OCI-LY7 (cell line): ENCODE measurements at places on chromosomes 4 and X. TPM values are rescaled to one million over a fixed set of nuclear protein-coding genes. Genes with fewer than 3 reads are reported as not detected.
A peak's percentile ranks its signal among the peaks of the same experiment; 100 is the strongest.

- no peak for DNase-seq
Measured at GRCh38 chrX:18676470-18676869, 4.6 kb upstream of the RS1 start.

DNA sequence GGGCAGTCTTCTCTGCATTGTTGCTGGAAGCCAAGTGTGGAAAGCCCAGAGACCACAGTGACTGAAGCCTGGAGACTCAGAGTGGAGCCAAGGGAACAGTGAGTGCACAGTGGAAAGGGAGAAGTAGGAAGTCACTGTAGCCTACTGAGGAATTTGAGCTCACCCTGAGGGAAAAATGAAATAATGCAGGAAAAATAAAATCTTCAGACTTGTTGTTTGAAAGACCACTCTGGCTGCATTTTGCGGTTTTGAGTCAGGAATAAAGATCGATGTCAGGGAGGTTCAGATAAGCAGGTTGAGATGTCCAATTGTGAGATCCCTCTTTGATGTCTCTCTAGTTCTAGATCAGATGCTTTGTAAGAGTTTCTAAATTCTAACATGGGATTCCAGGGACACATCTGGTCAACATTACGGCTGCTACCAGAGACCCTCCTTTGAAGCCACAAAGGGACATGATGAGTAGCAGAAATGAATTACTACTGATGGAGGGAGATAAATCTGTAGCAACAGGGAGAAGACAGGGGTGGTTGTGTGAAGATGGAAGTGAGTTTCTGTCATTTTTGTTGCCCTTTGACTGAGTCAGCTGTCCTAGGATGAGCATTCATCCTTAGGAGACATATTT, 8.4 kb downstream of the ADH4 start:
- DNase-seq: no peak

GRCh38 chr4:139584784-139585183, 28.8 kb upstream of the SETD7 start:
- DNase-seq: no peak

DNA sequence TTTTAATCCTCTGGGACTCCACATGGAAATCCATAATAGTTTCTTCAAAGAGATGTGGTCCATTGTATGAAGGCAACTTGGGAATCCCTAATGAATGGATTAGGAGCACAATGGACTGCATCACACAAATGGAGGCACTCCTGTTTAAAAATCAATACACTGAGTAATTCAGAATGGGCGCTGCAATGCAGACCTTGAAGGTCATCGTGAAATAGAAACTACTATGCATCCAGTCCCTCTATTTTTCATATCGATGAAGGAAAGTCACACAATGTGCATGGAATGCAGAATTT, 98.8 kb upstream of the EGFL6 start:
- no peak for DNase-seq

- no peak for DNase-seq
Measured at GRCh38 chrX:2547736-2548135, 47.0 kb upstream of the DHRSX start.

DNA sequence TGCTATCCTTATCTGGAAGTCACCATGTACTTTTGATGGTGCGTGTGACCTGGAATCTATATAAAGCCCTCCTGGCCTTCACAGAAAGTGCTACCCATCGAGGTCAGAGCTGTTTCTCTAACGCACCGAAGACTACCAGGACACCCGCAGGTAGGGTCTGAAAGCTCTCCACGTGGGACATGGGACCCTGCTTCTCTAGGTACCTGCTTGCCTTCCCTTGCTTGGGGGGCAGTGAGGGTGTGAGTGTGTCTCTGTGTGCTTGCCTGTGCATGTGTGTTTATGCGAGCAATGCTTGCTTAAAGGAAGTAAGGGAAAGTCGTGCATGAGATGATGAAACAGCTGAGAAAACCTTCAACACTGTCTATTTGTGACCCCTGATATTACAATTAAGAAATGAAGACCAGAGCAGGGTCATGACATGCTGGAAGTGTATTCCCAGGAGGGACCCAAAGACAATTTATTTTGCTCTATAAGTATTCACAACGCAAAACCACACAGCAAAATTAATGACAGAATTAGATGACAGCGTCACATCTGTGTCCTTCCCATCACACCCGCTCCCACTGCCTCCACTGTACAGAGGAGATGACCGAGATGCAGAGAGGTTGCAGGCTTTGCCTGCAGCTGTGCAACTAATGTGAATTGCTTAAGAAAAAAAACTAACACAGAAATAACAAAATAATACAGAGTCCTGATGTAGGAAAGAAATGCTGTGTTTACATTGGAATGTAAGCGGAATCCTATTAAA, 76.4 kb upstream of the HELT start:
- no peak for DNase-seq

The FAM47E gene
- not detected in 2 replicates for total RNA-seq

The CFAP47 gene
- total RNA-seq: not detected in 2 replicates

The PPEF2 gene
- total RNA-seq: 0.42 TPM in 1 of 2 replicates, not detected in the other

The RPA4 gene
- 1.3 and 1.8 TPM in 2 replicates for total RNA-seq

The GPR50 gene
- total RNA-seq: not detected in 2 replicates

GRCh38 chr4:120922381-120923206, at the start of gene PRDM5:
TSS of gene PRDM5 (minus strand) at chr4:120922726. CDS start at chr4:120922608, 118 bp downstream.
- DNase-seq: no peak

The GPC4 gene
- not detected in 2 replicates for total RNA-seq

DNA sequence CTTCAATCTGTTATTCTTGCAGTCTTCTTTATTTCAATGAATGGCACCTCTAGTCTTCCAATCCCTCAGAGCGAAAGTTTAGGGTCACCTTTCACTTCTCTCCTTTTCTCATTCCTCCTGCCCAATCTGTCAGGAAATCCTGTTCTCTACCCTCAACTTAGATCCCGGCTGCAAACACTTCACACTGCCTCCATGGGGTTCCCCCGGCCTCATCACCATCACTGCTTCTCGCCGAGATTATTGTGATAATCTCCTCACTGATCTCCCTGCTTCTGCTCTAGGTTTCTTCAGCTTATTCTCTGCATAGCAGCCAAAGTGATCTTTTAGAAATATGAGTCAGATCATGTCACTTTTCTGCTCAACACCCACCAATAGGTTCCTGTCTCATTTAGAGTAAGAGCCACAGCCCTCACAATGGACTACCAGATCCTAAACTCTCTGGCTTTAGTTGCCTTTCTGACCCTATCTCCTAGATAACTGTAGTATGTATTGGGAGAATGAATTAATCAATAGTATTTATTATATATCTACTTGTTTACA, 43.6 kb upstream of the TBC1D9 start:
- no peak for DNase-seq

DNA sequence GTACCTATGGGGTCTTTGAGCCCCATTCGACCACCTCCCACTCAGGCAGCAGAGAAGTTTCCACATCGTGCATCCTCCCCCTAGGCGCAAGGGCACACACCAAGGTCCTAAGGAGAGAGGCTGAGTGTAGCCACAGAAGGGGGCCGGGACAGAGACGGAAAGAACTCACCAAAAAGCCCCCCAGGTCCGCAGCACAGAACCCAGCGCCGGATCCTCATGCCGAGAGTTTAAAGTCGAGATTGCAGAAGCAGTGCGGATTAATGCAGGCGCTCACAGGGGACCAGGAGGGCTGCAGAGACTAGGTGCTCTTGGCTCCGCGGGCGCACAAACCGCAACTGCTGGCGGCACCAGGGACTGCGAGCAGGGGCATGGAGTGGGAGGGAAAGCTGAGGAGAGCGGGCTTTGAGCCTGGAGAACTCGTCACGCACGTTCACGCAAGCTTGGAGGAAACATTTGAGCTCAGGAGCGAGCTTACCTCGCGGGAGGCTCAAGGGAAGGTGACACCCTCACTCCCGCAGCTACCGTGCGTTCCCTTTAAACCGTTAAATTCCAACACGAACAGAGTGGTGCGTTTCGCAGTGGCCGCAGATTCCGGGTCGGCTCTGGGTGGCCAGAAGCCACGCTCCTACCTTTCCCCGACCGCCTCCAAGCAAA, 8.5 kb downstream of the NKX3-2 start:
- no peak for DNase-seq

- no peak for DNase-seq
Measured at GRCh38 chr4:46146993-46147392, 23.1 kb upstream of the GABRG1 start.

The IRS4 gene
- not detected in 2 replicates for total RNA-seq

The RNF4 gene
- 76.5 and 77.5 TPM in 2 replicates for total RNA-seq

- DNase-seq: no peak
Measured at GRCh38 chrX:29587107-29587506, 628.3 kb upstream of the MAGEB2 start.

The GLUD2 gene
- total RNA-seq: 0.24 TPM in 1 of 2 replicates, not detected in the other

DNA sequence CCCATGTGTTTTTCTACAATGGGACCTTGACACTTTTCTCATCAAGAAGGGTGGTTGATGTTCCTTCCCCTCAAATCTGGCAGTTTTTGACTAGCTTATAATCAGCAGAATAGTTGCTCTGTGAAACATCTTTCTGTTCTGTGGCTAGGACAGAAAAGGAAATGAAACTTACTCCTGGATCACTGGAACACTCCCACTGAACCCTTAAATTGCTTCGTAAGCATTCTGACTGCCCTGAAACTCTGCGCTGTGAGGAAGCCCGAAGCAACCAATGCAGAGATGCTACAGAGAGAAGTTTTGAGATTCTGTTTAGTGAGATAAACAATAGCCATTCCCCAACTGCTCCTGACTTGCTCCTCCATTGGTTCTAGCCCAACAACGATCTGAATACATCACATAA, 602.2 kb downstream of the CENPC start:
- DNase-seq: no peak

The RPS6KA6 gene
- total RNA-seq: not detected in 2 replicates

- peak; percentile 33 for DNase-seq
Measured at GRCh38 chrX:149871940-149872339, 9.0 kb upstream of the MAGEA8 start.
